ENCODE measurements at places on chromosomes 4 and X.

DNA sequence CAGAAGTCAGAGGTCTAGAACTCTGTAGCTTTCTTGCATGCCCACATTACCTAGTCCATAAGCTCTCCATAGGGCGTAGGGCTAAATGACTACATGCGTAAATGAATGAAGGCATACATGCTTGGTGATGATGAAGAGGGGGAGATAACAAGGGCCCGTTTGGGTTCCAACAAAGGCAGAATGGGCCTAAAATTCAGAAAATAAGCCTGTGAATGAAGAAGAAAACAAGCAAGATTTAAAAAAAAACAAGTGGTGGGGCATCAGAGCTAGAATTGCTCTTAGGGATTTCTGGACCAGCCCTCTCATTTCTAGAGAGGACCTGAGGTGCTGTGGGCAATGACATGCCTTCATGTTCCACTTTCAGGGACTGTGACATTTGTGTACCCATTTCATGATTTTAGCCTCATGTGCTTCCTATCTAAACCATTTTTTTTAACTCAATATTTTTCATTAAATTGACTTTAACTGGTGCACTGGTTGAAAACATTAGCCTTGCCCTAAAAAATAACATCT is 12.1 kb downstream of the GPRIN3 start:
- DNase-seq: no peak

GRCh38 chrX:11351375-11352295 is 58.4 kb downstream of the AMELX start:
- peak; percentile 67 for DNase-seq

GRCh38 chr4:24141836-24142235 is 252.0 kb upstream of the PPARGC1A start:
- peak; percentile 6 for DNase-seq

DNA sequence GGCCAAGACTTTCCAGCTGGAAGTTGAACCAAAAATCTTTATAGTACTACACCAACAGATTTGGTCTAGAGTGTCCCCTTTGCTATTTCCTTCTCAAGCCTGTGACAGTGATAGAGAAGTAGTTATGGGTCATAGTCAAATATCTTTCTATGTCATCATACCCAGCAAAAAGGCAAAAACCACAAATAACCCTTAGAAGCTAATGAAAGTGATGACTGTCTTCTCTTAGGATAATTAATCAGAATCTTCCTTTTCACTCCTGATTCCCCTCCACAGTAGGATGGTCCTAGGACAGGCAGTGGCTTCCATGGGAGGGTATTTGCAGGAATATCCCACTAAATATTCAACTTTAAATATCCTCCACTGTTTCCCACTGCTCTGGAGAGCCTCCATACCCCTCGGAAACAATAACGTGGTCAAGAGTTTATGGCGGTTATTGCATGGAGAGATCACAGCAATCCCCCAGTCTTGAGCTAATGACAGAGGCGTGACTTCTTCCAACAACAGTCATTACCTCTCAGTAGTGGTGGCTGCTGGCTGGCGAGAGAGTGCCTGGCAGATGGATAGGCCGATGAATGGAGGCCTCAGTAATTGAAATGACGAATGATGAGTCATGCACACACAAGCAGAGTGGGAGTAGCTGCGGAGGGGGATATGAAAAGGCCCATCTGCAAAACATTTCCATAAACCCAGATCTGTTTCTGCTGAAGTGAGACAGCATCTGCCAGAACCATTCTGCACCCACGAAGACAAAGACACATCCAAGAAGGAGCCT is 154.9 kb downstream of the STK32B start:
- peak; percentile 86 for DNase-seq

DNA sequence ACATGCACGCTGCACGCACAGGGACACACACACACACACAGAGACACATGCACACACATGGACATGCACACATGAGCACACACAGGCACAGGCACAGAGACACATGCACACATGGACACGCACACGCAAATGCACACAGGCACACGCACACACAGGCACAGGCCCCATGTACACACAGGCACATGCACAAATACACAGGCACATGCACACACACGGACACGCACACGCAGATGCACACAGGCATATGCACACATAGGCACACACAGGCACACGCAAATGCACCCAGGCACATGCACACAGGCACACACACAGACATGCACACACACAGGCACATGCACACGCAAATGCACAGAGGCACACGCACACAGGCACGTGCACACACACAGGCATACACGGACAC is 30.3 kb upstream of the HTRA3 start:
- DNase-seq: no peak

DNA sequence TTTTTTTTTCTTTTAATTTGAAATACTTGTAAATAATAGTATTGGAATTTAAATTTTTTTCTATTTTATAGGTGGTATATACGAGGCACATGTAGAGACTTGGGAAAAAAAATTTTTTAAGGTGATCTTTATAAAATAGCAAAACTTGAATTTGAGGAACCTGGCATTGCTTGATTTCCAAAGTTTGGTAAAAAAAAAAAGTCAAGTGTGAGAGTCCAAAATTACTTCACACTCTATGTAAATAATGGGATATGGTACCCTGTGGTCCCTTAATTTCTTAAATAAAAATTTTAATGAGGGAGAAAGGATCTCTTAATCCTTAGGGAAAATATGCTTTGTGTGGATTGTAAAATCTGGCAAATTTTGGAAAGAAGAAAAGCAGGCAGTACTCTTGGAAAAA is 19.0 kb downstream of the SPRY1 start:
- DNase-seq: no peak

- DNase-seq: no peak
Measured at GRCh38 chrX:155995321-155995875, 2.1 kb upstream of the IL9R start.

GRCh38 chr4:79013756-79014155 is 74.5 kb upstream of the PAQR3 start:
- no peak for DNase-seq

- DNase-seq: no peak
Measured at GRCh38 chr4:150619042-150619441, 37.1 kb downstream of the MAB21L2 start.

DNA sequence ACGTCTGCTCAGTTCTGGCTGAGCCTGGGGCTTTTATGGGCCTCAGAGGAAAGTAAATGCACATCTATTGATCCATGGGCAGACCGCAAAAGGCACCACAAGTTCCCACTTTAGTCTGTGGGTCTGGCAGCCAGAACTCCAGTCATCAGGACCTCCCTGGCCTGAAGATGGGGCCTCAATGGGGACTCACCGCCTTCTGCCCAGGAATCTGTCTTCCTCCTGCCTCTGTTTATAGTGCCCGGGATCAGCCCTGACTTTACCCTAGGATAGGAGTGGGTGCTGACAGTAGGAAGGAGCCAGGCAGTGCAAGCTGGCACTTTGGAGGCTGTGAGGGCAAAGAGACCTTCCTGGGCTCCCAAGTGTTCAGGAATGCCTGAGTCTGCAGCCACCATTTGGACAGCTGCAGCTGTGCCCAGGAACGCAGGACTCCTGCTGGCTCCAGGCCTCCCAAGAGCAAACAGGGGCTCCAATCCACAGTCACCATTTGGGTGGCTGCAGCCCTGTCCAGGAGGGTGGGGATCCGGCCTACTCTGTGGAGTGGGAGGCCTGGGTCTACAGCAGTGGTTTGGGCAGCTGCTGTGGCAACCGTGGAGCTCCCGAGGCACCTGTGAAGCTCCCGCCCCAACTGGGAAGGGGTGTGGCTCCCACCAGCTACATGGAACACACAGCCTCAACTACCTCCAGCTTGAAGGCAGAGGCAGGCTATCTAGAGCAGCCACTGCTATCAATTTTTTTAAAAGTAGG is 1440.9 kb upstream of the ADGRL3 start:
- DNase-seq: no peak

DNA sequence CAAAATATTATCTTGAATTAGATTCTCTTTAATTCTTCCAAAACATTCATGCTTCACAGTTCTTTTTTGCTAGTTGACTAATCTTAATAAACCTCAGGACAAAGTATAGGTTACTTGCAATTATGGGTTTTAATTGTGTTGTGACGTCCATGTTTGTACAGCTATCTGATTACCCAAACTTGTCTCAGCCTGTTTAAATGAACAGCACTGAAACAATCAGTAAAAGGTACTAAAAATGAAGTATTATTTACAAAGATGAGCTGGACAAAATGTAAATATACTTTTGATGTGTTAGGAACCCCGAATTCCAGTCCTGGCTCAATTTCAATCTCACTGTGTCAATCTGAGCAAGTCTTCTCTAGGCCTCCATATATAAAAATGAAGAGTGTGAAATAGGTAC is 57.4 kb upstream of the SLC6A14 start:
- no peak for DNase-seq

- no peak for DNase-seq
Measured at GRCh38 chr4:186642530-186642929, 81.1 kb downstream of the FAT1 start.

DNA sequence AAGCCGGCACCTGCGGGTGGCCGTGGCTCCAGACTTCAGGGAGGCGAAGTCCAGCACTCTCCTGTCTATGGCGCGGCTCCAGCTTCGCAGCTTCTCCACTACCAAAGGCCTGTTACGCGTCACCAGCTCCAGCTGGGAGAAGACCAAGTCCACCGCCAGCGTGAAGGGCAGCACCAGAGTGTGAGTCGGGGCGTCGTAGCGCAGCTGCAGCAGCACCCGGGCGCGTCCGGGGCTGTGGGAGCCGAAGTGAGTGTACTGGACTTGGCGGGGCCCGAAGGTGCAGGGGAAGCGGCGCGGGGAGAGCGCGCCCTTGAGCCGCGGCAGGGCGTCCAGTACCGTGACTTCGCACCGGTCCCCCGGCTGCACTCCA is 444 bp downstream of the FREM3 start:
- DNase-seq: peak; percentile 13

- DNase-seq: no peak
Measured at GRCh38 chr4:54741202-54741601, 83.4 kb downstream of the KIT start.

DNA sequence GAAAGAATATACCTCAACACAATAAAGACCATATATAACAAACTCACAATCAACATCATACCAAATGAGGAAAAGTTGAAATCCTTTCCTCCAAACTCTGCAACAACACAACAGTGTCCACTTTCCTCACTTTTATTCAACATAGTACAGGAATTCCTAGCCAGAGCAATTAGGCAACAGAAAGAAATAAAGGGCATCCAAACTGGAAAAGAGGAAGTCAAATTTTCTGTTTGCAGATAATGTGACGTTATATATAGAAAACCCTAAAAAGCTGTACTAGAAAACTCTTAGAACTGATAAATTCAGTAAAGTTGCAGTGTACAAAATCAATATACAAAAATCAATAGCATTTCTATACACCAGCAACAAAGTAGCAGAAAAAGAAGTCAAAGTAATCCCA is 107.6 kb downstream of the SOWAHB start:
- no peak for DNase-seq

DNA sequence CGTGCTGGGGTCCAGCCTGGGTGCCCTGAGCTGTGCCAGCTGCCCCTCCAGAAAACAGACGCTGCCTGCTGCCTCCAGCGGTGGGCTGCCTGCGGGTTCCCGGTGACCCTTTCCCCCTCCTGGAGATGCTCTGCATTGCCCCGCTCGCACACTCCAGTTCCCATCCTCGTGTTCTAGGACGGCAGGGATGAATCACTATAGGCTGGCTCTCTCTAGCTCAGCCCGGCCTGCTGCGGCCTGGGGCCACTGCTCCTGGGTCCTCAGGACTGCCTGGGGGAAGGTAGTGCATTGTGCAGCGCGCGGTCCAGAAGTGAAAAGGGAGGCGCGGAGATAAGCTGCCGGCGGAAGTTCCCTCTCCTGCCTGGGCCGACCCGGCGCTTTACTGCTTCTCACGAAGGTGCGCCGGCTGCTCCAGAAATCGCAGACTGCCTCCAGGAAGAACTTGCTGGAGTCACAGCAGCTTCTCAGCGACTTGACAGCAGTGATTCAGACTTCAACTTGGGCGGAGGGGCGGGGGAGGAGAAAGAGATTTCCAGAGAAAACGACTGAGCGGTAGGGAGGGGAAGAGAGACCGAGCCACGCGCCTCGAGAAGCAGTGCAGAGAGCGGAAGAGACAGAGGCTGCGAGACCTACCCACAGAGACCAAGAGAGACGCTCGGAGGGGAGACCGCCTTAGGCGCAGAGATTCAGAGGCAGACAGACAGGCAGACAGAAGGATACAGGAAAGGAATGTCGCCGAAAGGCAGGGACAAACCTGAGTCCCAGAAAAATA is 6.7 kb upstream of the MSX1 start:
- peak; percentile 77 for DNase-seq

DNA sequence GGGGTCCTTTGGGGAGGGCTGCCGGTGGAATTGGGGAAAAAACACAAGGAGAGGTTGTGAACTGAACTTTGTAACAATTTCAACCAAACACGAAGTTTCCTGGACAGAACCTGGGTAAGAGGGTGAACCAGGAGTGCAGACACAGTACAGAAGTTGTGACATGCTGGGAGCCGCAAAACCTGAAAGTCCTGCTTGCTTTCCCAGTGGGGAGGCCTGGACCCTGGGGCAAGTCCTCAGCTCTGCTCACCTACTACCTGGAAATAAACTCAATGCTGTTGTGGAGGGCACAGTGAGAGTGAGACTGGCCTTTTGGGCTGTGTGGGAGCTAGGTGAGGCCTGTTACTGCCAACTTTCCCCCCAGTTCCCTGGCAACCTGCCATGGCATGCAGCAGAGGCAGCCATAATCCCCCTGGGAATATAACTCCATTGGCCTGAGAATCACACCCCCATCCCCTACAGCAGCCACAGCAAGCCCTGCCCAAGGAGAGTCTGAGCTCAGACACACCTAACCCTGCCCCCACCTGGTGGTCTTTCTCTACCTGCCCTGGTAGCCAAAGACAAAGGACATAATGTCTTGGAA is 162.8 kb downstream of the THOC2 start:
- DNase-seq: no peak

GRCh38 chr4:121951521-121952110 is at the start of gene TRPC3:
TSS of gene TRPC3 (minus strand) at chr4:121952060. CDS start at chr4:121951680, 380 bp downstream.
- DNase-seq: peak; percentile 45

DNA sequence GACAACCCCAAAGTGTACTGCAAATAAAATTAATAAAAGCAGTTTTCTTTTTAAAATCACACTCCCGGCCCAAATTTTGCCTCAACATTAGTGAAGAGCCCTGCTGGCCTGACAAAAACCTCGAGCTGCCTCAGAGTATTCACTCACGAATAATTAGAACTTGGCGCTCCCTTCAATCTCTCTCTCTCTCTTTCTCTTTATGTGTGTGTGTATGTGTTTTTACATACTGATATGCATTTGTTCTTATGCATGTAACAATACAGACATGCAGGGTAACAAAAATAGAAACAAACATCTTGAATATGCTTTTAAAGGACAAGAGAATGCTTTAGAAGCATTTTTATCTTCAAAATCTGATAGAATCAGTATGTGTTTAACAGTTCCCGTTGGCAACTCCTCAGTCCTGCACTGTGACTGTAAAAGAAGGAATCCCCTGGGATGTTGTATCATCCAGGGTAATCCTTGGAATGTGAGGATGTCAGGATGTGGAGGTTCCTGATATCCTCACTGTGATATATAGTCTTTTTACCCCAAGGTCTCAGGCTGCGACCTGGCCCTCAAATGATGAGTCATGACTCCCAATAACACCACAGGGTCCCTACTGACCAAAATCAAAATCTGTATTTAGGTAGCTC is 53.0 kb downstream of the PTCHD1 start:
- DNase-seq: peak; percentile 1

DNA sequence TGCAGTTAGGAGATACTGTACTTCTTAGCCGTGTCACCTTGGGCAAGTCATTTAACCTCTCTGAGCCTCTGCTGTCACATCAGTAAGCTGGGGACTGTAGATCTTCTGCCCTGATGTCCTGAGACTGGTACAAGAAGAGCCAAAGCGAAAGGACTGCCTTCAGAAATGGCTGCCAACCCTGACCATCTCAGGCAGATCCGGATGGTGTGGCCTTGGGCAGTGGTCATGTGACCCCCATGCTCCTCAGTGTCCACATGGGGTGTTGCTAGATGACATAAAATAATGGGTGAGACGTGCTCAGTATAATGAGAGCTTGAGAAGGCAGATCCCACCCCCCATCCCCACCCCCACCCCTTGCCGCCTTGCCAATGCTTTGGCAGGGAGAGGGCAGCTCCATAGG is 60.4 kb upstream of the MTM1 start:
- no peak for DNase-seq

Measured in EL (cell line).